RCC 7860 (cell line): ENCODE measurements at places on chromosomes 13 and 19.

DNA sequence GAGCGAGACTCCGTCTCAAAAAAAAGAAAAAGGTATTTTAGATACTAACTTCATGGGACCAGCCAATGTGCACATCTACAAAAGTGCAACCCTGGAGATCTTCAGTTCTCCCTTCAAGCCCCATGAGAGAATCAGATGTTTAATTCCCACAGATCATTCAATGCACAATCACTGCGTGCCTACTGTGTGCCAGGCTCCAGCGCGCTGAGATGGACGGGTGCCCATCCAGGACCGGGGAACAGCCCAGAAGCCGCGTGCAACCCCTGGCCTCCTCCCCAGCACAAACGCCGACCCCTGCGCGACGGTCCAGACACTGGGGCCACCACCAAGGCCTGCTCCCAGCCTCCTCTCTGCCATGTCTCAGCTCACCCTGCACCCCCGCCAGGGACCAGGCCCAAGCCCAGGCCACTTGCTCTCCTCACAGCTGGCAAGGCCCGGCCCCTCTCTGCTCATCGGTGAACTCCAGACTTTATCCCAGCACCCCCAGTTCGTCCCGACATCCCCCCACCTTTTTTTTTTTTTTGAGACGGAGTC is 5.3 kb downstream of the BTBD2 start:
- no peak for DNase-seq

- DNase-seq: no peak
Measured at GRCh38 chr13:21670006-21670882, 629 bp upstream of the FGF9 start.

GRCh38 chr19:48206397-48207093 is 36.1 kb downstream of the ZSWIM9 start:
- DNase-seq: no peak

DNA sequence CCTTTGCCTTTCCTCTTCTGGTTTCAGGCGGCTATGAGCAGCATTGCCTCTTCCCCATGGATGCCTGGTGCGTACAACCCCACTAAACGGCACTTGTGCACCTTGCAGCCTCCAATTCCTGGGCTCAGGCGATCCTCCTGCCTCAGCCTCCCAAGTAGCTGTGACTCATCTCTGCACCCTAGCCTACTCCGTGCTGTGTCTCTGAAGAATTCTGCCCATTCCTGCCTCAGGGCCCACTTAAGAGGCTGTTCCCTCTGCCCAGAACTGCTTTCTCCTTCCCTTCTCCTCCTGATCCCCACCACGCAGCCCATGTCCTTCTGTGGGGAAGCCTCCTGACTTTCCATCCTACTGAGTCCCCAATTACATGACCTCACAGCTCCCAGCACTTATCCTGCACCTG is 142.2 kb upstream of the ZNF507 start:
- DNase-seq: no peak

DNA sequence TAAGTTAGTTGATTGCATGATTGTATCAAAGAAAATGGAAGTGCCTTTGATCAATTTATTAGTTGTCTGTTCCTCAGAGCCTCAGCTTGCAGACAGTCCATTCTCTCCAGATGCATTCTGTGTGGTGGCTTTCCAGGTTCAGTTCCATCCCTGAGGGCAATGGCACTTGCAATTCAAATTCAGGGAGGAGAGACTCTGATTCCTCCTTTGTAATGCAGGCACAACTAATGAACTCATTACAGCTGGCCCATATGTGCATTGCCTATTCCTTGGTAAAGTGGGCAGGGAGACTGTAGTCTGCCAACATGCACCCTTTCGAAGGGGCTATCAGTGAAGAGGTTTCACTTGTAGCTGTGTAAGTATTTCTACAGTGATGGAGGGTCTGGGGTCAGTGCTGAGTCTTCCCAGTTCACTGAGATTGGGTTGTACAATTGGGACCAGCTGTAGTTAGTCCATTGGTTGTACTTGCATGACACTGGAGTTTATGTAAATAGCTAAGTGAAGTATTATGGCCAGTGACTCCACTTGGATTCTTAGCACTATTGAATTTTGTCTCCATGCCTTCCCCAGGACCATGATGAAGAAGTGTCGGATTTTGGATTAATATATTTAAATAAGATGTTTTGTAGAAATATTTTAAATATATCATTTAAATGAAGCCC is 401.7 kb downstream of the GPC6 start:
- no peak for DNase-seq
